ENCODE measurements at places on chromosomes 1 and 21. TPM values are rescaled to one million over a fixed set of nuclear protein-coding genes. Genes with fewer than 3 reads are reported as not detected.

The OVAAL gene
- total RNA-seq, result not detected

The RBP7 gene
- 0.34 TPM for total RNA-seq

The PLA2G2F gene
- total RNA-seq, result not detected

The IFNLR1 gene
- 0.05 TPM for total RNA-seq

The PRELP gene
- total RNA-seq, result not detected

The ACOT11 gene
- total RNA-seq, result 3.0 TPM

The TDRD5 gene
- not detected for total RNA-seq

The ZC3H12A gene
- total RNA-seq, result 5.4 TPM

The ETNK2 gene
- 10.7 TPM for total RNA-seq
